Activated gamma-delta T cell (primary cell): ENCODE measurements at places on chromosomes 2 and 18.

- no peak for DNase-seq
Observed at GRCh38 chr2:68203587-68203986, 45.9 kb downstream of the PNO1 start.

DNA sequence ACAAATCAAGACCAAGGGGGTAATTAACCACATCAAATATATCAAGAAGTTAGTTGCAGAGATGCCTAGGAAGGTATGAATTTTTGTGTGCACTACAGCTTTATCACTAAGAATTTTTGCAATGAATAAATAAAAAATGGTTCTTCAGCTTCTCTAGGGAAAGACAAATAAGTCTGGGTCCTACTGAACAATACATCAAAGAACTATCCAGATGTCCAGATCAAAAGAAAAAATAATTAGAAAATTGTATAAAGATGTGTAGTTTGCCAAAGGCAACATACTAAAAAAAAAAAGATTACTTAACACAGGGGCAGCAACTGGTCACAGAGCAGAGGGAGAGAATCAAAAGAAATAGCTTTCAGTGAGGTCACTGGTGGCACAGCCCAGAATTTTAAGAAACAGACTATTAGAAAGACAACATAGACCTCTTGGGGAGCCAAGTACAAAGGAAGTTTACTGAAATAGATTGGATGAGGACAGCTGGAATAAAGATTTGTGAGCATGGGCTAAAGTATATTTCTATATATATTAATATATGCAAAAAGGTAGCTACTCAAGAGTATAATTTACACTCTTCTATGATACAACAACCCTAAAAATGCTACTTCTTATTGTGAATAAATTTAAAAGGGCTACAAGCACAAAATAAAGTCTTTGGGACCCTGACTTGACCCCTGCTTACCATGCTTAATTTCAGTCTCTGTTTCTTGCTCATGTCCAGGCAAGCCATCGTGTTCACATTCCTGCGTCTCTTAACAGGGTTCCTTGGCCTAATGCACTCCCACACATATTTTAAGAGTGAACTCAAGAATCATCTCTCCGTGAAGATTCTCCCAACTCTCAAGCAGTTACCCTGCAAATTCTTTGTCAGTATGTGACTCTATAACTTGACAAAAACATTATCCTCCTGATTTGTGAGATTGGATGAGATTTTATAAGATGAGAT lies 99.0 kb upstream of the GRB14 start:
- DNase-seq, result no peak

DNA sequence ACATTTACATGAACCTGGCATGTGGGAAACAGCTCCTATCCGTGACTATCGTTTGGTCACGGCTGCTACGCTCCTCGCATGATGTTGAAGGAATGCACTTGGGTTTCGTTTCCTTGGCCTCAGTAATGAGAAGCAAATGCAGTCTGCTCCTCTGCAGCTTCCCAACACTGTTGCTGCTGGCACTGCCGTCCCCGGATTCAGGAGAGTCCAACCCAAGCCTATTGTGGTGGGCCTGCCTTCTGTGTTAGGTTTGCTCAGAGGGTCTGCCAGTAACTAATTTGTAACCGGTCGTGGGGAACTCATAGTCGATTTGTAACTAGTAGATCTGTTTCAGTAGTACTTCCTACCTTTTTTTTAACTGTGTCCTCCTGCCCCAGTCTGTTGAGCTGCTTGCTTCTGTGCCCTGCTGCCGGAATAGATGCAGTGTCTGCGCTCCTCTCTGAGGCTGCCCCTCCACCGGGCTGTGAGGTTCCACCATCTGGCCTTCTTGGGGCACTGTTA lies 58.4 kb downstream of the WDSUB1 start:
- no peak for DNase-seq

GRCh38 chr2:179252423-179252822 lies 12.2 kb downstream of the SESTD1 start:
- no peak for DNase-seq

DNA sequence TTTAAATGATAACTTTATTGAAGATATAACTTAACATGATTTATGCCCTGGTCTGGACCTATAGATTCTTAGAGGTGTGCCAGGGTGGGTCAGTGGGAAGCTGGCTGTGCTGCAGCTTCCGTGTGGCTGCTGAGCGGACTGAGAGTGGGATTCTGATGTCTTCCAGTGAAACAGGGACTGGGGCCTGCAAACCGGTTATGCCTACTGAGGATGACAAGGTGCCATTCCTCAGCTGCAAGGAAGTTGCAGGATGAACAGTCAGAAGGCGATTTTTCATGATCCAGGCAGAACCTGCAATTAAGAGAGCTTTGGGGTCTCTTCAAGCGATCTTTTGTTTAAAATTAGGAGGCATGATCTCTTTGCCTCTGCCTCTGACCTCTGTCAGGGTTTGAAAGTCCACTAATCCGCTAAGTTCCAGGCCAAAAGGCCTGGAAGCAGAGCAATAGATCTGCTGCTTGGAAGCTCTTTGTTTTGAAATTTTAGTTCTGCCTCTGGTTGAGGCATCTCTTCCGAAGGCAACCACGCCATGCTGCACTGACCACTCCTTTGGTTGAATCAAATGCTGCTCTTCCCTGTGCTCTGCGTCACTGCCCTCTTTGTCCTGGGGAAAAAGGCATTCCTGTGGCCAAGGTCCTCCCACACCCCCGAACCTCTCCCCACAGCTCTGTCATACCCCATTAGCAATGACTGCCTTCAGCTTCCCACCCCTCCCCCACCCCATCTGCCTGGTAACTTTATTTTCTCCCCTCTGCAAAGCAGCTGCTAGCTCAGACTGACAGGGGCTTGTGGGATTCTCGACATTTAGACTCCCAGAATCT lies 2.0 kb downstream of the TMEM169 start:
- no peak for DNase-seq

DNA sequence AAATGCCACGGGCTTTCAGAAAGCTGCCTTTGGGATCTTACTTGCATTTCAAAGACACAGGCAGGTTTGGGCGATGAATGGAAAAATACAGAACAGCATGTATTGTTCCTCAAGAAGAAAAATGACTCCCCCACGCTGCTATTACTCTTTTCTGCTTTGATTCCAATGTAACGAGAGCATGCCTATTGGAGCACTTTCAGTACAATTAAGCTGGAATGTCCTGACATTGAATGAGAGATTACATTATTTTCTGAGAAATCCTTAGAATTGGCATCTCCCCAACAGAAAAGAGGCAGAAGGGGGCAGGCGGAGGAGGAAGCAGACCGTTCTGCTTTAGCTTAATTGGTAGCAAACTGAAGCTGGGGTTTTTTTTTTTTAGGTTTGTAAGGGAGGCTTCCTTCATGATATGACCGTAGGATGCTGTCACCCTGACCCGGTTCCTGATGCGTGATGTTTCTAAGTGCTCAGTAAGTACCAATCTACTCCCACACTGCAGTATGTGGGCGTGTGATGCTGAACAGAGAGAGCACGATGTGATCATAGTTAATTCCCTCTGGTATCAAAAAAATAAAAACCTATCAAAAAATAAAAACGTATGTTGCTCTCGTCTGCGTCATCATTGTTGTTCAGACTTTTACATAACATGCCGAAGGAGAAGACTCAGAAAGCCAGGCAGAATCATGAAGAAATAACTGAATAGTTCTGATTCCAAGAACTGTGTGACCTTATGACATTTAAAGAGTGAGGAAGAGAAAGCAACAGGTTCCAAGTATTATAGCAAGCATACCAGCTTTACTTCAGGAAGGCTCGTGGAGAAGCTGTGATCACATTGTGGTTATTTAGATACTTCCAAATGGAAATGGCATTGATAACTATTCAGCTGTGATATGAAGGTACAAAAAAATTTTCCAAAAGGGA lies 40.5 kb downstream of the LONRF2 start:
- DNase-seq, result no peak

GRCh38 chr2:193561054-193561453 lies 1366.3 kb upstream of the TMEFF2 start:
- no peak for DNase-seq

GRCh38 chr2:200616193-200616592 lies 30.4 kb downstream of the AOX1 start:
- no peak for DNase-seq

DNA sequence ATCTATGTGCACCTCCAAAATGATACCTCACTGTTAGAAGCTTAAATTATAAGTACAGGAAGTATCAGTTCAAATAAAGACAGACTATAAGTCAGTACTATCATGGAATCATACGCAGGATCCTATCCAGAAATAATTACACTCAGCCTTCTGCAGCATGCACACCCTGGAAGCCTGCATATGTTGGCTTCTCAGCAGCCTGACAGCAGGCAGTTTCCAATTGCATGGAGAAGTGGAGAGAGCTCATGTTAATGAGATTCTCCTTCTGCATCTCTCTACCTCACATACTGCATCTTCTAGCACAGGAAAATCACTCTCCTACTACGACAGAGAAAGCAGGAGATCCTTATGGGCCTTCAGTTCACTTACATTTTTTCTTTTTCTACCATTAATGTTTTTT lies 20.5 kb downstream of the NR4A2 start:
- no peak for DNase-seq

DNA sequence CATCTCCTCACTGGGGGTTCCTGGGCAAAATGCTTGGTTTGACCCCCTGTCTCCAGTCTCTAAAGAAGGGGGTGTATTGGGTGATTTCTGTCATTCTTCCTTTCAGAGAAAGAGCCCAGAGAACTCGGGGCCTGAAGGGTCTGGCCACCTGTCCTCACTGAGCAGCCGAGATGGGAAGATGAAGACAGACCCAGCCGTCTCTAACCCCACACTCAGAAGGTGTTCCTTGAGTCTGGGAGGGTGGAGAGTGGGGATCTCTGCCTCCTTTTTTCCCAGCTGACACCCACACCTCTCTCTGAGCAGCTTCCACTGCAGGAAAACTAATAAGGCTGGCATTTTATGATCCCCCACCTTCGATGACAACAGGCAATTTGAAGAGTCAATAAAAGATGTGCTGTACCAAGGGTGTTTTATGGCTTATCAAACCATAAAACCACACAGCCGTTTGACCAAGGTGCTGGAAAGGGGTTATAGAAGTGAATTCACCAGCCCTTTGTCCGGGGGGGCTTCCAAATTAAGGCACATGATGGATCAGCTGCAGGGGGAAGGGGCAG lies 213.8 kb downstream of the SMAD2 start:
- no peak for DNase-seq

DNA sequence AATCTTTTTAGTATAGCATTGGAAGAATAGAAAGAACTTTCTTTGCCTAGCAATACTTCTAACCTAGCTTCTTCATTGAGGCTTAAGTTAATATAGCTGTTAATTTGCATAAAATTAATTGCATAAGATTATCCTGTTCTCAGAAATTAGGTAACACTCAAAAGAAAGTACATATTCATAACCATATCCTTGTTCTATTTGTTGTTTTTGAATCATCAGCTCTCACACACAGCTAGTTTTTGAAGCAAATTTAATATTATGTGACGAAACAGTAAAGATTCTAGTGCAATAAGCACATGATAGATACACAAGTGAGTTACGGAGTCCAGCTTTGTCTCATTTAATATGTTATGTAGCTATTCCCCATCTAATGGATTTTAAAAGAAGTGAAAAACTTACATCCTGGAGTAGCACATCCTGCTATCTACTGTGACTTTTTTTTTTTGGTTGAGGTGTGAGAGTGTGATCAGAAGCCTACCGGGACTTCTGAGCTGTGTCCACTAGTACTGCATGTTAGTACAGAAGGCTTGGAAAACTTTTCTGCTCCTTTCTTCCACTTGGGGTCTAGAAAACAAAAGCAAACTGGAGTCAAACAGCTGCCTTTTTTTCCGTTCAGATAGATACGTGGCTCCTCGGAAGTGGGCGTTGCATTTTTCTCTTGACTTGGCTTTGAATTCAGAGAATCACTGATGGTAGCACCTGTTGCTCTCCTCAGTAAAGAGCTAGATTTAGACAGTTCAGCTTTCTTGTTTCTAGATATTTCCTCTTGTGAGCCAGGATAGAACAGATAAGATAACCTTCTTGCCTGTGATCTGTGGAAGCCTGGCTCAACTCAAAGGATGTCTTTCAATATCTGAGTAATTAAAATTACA lies 27.2 kb downstream of the KDM3A start:
- DNase-seq, result no peak

DNA sequence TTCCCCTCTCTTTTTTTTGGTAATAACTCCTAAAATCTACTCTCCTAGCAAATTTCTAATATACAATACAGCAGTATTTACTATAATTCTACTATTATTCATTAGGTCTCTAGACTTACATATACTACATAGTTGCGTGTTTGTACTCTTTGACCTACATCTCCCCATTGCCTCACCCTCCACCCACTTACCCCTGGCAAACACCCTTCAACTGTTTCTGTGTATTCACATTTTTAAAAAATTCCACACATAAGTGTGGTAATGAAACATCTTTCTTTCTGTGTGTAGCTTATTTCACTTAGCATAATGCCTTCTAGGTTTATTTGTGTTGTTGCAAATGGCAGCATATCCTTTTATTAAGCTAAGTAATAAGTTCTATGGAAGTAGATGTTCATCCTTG lies 336.0 kb downstream of the CCDC85A start:
- DNase-seq, result no peak

GRCh38 chr2:173216051-173216450 lies 138.6 kb upstream of the CDCA7 start:
- DNase-seq, result no peak

- DNase-seq, result no peak
Observed at GRCh38 chr2:39394516-39394961, 42.5 kb downstream of the MAP4K3 start.

DNA sequence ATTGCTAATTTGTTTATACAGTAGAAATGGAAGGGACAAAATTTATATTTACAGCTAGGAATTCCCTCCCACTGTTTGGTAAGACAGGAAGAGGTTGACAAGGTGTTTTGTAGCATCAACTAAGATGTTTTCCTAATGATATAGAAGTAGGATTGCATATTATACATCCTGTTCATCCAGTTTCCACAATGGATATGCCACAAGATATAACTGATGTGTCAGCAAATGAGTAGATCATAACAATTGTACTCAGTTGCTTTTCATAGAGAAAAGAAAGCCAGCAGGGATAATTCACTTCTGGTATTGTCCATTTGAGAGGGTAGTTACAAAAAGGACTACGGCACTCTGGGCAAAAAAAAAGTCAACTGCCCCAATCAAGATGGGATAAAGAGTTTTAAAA lies 102.7 kb downstream of the CALCRL start:
- no peak for DNase-seq

DNA sequence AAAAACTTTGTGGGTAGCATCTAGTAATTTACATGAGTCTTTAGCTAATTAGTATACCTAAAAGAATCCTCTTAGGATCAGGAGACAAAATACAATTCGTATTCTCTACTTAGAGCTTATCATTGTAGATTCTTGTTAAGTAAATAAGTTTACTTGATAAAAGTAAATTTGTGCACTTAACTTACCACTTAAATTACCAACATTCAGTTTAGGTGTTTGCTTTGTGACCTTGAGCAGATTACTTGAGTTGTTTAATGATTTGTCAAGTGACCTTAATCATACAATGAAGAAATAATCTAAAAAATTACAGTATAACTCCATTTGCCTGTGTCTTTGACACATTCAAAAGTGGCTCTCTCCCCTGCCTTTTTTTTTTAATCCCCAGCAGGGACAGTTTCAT lies 67.2 kb upstream of the UBXN4 start:
- DNase-seq, result no peak

GRCh38 chr2:98465456-98466226 lies 21.0 kb downstream of the INPP4A start:
- DNase-seq, result peak; percentile 50

GRCh38 chr18:2337552-2338141 lies 233.7 kb downstream of the METTL4 start:
- DNase-seq, result no peak
